Right renal pelvis (tissue), 4 donors: ENCODE measurements at places on chromosomes 3 and 15. TPM values are rescaled to one million over a fixed set of nuclear protein-coding genes. Genes with fewer than 3 reads are reported as not detected.

The TM6SF1 gene
- polyA plus RNA-seq, result 1.8 TPM

The SPPL2A gene
- 96.0 TPM for polyA plus RNA-seq

The PLIN1 gene
- polyA plus RNA-seq, result 1.3 TPM

The SHC4 gene
- polyA plus RNA-seq, result 2.0 TPM
